ENCODE measurements at places on chromosomes 6 and 20.

DNA sequence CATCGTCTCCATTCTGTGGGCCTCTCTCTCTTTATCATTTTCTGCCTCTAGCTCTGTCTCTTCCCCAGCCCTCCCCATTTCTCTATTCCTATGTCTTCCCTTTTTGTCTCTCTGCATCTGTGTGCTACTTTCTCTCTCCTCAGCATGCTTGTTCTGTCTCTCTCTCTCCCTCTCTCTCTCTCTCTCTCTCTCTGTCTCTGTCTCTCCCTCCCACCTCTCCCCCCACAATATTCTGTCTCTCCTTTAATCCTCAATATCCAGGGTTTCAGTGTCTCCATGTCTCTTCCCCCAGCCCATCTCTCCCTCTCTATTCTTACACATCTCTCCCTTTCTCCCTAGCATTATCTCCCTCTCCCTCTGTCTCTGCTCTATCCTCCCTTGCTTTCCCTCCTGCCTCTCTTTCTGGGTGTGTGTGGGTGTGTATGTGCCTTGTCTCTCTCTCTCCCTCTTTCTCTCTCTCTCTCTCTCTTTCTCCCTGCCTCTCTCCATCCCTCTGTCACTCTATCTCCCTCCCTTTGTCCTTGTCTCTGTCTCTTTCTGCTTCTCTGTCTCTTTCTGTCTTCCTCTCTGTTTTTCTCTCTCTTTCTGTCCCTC is 76.9 kb upstream of the SIRPA start:
- no peak for DNase-seq

- no peak for DNase-seq
These were observed 50.1 kb downstream of the SDHAF4 start for GRCh38 chr6:70616728-70617260.

GRCh38 chr20:44829688-44830087 is 19.3 kb upstream of the RIMS4 start:
- DNase-seq: no peak

DNA sequence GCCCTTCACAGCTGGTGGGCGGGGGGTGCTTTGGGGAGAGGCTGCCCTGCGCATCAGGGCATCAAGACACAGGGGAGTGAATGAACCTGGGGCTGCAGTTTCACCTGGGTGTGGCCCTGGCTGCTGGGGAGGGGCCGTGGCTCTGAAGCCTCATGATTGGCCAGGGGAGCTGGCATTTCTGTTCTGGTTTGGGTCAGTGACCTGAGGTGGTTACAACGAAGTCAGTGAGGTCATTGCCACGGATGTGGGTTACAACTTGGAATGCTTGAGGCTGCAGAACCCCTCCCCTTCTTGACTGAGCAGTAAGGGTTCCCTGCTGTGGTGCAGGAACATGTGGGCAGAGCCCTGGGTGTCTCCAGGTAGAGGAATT is 3.0 kb downstream of the TCEA2 start:
- DNase-seq: no peak

GRCh38 chr20:38267901-38268514 is 7.5 kb upstream of the KIAA1755 start:
- no peak for DNase-seq

DNA sequence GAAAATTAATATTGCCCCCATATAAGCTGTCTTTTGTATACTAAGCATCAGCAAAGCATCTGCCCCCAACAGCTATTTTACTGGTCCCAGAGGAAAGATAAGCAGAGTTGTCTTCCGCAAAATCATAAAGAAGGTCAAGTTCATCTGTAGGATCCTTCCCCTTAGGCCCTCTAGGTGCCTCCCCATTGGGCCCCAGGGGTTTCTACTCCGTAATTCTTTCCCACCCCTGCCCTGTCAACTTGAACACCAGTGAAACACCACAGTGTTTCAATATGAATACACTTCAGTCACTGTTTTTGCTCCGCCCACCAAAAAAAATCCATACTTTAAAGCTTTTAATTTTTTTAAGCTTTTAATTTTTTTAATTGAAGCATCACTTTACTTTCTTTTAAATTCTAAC is 159.2 kb downstream of the ATXN1 start:
- no peak for DNase-seq

DNA sequence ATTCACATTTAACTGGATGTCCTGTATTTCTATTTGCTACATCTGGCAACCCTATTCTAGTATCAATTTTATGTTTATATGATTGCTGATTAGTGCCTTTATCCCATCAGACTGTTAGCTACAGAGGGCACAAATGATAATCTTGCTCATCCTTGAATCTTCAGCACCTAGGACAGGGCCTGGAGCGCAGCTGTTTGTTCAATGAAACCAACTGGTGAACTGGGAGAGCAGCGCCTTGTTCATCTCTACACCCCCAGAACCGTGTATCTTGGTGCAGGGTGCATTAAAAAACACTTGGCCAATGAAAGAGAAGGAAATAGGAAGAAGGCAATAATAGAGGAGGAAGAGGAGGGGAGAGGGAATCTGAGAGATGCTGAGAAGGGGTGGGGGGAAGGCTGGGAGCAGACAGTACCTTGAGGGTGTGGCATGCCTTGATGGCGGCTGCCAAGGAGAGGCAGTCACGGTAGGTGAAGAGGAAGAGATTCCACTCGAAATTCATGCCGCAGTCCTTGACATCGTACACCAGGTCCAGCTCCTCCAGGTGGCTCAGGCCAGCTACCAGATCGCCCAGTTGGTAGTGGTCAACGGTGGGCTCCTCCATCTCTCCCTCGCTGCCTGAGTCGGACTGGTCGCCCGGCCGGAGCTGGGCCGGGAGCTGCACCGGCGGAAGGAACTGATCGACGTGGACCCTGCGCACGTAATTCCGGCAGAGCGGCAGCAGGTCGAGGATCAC is 15.5 kb downstream of the TMEM151B start:
- DNase-seq: no peak

DNA sequence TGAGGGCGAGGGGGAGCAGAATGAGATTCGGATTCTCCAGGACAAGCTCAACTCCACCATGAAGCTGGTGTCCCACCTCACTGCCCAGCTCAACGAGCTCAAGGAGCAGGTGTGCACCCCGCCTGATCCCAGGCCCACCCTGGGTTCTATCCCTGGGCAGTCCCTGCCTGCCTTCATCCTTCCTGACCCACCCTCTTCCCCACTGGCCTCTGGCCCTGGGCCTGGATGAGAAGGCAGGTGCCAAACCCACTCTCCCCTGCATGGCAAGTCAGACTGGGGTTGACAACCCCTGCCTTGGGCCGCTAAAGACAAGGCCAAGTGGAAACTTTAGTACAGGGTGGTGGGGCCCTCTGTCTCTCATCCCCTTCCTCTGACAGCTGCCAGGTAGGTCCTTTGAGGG is 16.5 kb downstream of the UQCC2 start:
- DNase-seq: no peak

DNA sequence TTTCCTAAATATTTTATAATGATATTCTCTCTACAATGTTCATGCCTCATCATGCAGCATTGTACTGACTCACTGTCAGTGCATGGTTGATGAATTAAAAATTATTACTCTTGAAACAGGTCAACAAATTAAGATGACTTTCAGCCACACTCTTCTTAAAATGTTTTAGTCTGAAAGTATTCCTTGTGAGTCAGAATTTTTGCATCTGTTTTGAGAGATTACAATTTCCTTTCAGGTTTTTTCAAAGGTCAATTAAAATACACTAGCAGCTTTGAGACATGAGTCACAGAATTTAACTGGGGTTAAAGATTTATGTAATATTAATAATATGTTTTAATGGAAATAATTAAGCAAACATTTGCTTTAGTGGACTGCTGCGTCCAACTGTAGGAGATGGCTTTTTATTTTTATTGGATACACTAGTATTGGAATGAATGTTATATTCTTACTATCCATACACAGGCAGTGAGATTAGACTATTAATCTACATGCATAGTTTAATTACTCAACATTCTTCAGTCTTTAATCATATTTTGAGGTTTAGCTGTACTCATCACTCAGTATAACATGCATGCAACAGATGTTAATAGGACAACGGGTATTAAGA is 9.7 kb downstream of the COL12A1 start:
- no peak for DNase-seq
